ENCODE measurements at places on chromosomes 13 and 19.

DNA sequence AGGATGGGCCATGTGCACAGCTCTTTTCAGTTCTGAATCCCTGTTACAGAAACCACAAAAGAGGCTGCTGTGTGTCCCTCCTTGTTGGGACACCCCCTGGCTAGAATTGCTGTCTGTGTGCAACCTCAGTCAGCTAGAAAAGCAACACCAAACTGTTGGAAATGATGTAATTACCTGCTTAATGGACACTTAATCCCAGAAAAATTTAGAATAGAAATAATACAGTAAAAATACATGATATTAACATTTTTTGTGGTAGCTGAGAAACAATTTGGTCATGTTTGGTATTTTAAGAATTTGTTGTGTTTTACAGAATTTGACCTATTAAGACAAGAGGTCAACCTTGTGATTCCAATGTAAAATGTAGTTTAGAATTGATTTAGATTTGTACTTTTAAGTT is 46.8 kb downstream of the FAM124A start:
- DNase-seq = no peak

- DNase-seq = no peak
Measured at GRCh38 chr13:112442483-112443090, 66.4 kb downstream of the SPACA7 start.

GRCh38 chr13:54742984-54743383 is 1714.4 kb downstream of the OLFM4 start:
- DNase-seq = no peak

- peak; percentile 46 for DNase-seq
Measured at GRCh38 chr19:5961969-5962945, 15.7 kb downstream of the RANBP3 start.

- DNase-seq = no peak
Measured at GRCh38 chr13:109906976-109907375, 120.6 kb upstream of the IRS2 start.

GRCh38 chr13:47415048-47415447 is 518.2 kb upstream of the HTR2A start:
- DNase-seq = no peak

GRCh38 chr19:18432275-18433014 is 5.5 kb downstream of the ISYNA1 start:
- DNase-seq = no peak

- no peak for DNase-seq
Measured at GRCh38 chr19:50706387-50706786, 13.2 kb downstream of the SHANK1 start.

DNA sequence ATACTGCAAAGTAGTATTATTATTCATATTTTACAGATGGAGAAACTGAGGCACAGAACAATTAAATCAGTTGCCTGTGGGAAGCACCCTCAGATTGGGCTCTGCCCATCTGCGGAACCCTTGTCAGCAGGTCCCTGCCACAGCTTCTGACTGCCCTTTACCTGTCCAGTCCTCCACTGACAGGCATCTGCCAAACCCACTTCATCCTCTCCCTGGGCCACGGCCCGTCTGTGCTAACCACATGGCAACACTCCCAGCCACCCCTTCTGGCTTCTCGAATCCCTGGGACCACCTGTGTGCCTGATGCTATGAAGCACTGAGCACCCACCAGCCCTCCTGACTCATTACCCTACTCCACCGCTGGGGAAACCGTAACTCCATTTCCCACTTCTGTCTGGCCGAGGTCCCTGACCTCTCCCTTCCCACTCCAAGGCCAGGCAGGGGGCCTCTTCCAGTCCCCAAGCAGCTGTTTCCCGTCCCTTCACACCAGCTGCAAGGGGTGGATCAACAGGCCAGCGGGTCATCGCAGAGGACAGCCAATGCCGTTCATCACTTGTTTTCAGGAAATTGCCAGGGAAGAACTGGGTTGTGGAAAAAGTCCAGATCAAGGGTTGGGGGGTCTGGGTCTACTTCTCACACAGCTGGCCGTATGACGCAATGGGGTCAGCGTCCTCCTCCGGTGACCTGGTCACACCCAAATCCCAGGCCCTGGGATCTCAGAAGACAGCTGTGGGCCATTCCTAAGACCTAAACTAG is 2.5 kb downstream of the KANK3 start:
- no peak for DNase-seq

DNA sequence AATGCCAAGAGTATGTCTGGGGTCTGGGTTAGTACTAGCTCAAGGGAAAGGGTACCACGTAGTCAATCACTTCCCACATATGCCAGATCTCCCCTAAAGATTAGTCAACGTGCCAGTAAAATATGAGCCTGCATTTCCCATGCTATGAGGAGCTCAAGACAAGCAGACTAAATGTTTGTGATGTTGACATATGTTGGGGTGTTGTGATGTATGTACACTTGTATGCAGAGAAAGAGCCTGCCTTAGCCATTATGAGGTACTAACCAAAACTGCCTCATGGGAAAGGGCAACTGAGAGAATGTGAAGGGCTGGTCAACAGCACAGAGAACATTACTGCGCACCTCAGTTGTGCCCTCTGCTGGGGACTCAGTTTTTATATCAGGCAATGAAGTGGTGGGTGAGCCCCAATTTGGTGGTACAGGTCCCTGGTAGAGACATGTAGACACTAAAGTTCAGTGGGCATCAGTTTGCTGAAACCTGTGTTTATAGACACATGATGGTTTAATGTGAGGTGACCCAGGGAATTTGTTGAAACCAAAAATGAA is 287.0 kb downstream of the DCT start:
- DNase-seq = no peak

DNA sequence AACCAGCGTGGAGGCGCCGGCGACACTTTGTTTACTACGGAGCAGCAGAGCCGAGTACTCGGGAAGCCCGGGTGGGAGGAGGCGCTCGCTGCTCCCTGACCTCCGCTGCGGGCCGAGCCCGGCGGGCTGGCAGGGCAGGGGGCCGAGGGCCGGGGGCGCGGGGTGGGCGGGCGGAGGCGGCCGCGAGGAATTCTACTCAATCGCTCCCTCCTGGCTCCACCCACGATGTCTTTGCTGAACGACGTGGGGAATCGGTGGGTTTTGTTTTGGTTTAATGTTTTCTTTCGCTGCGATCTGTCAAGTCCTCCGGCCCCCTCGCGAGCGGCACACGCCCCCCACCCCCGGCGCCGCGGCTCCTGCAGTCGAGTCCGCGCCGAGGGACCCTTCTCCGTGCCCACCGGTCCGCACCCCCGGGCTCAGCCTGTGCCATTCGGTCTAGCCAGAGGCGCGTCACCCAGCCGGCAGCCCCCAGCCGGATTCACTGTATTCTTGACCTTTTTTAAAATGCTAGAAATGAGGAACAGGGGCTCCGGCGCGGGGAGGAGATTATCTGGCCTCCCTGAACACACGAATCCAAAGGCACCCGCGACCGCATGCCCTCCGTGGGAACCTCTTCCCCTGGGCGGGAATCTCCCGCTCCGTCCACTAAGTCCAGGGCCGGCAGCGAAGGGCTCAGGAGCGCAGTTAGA is 636 bp upstream of the FOXO1 start:
- no peak for DNase-seq

- DNase-seq = no peak
Measured at GRCh38 chr13:23621316-23621645, 51.1 kb downstream of the TNFRSF19 start.

DNA sequence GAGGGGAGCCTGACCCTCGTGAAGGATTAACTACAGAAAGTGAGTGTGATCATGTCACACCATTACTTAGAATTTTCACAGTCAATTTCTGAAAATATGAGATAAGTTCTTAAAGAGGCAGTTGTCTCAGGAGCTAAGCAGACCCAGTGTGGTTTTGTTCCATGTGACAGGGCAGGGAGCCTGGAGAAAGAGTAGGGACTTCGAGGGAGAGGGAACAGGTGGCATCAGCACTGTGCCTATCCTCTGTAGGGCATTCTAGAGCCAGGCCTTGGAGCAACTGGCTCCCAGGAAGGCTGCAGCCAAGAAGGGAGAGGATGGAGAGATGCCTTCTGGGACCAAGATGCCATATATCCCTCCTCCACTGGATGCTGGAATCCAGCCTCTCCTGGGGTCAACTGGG is 183.0 kb downstream of the TSHZ3 start:
- DNase-seq = no peak

GRCh38 chr13:28220166-28220565 is 81.8 kb downstream of the PAN3 start:
- DNase-seq = no peak

GRCh38 chr13:76329866-76330580 is 556.2 kb downstream of the KCTD12 start:
- DNase-seq = no peak

DNA sequence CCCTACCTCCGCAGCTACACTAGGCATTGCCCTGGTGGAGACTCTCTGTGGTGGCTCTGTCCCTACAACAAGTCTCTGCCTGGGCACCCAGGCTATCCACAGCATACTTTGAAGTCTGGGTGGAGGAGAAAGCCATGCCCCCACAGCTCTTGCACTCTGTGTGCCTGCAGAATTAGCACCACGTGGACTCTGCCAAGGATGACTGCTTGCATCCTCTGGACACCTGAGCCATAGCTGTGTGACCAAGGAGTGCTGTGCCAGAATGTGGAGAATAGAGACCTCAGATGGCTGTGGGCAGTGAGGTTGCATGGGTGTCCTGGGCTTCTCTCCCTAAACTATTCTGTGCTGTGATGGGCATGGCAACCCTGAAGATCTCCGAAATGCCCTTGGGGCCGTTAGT is 21.2 kb upstream of the MCF2L start:
- DNase-seq = no peak

GRCh38 chr13:44068737-44069136 is 189.0 kb downstream of the LACC1 start:
- DNase-seq = no peak

DNA sequence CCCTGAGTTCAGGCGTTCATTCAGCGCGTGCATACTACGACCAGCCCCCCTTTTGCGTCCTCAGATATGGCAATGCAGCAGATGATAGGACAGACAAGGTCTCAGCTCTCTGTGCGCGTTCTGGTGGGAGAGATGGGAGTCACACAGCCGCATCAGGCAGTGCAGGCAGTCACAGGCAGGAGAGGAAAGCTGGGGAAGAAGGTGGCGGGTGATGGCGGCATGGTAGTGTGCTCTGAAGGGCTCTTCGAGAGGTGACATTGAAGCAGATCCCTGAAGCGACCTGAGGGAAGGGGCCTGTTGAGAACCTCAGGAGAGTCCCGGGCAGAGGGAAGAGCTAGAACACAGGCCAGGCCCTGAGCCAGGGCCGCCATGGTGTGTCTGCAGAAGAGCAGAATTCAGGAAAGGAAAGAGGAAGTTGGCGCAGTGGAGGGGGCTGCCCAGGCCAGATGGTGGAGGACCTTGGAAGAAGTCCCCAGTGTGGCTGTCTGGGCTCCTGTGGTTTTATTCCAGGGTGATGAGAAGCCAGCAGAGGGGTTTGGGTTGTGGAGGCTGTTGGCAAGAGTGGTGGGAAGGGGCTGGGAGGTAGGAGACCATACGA is 3.5 kb downstream of the USF2 start:
- no peak for DNase-seq

GRCh38 chr13:94073007-94073744 is 406.3 kb downstream of the DCT start:
- no peak for DNase-seq

DNA sequence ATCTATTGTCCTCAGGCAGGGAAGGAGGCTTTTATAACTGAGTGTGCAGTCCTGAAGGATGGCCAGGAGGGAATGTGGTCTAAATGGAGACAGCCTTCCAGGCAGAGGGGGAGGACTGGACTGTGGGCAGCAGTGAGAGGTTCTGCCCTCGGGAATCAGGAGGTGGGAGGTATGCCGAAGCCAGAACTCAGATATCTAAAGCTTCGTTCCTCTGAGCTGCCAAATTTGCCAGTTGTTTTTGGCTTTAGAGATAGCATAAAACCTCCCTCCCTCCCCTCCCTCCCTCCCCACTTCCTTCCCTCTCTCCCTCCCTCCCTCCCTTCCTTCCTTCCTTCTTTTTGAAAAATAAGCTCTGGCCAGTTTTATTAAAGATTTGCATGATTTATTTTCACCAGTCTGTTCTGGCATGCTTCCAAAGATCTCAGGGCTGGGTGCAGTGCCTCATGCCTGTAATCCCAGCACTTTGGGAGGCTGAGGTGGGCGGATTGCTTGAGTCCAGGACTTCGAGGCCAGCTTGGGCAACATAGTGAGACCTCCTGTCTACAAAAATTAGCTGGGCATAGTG is 2.4 kb downstream of the MEDAG start:
- no peak for DNase-seq
